Thymus (tissue), 14 donors: ENCODE measurements at places on chromosomes 1 and 21. TPM values are rescaled to one million over a fixed set of nuclear protein-coding genes. Genes with fewer than 3 reads are reported as not detected.

The MPZ gene
- polyA plus RNA-seq: 4.5 TPM

The ERG gene
- polyA plus RNA-seq: 5.8 TPM

The CD53 gene
- 262 TPM for polyA plus RNA-seq

The TIPRL gene
- polyA plus RNA-seq: 29.5 TPM

The RGSL1 gene
- 0.02 TPM for polyA plus RNA-seq

The CFAP107 gene
- 0.16 TPM for polyA plus RNA-seq

The S100B gene
- 46.3 TPM for polyA plus RNA-seq

The AIRE gene
- polyA plus RNA-seq: 52.2 TPM

The NPR1 gene
- 10.1 TPM for polyA plus RNA-seq

The AUNIP gene
- 0.59 TPM for polyA plus RNA-seq

The LPAR3 gene
- 2.2 TPM for polyA plus RNA-seq

The TBX19 gene
- 2.1 TPM for polyA plus RNA-seq

The COL8A2 gene
- polyA plus RNA-seq: 6.7 TPM

The PTPRU gene
- polyA plus RNA-seq: 6.3 TPM

The TUFT1 gene
- 6.9 TPM for polyA plus RNA-seq

The NUDC gene
- polyA plus RNA-seq: 48.1 TPM
